Right atrium auricular region (tissue), 2 donors: ENCODE measurements at places on chromosomes 5 and 9. TPM values are rescaled to one million over a fixed set of nuclear protein-coding genes. Genes with fewer than 3 reads are reported as not detected.

Gene PPP3R2
- total RNA-seq: not detected

Gene TRIP13
- 0.20 TPM for total RNA-seq

Gene CLIC3
- total RNA-seq: 6.5 TPM

Gene ACOT12
- not detected for total RNA-seq

Gene MAMDC4
- total RNA-seq: 2.0 TPM

DNA sequence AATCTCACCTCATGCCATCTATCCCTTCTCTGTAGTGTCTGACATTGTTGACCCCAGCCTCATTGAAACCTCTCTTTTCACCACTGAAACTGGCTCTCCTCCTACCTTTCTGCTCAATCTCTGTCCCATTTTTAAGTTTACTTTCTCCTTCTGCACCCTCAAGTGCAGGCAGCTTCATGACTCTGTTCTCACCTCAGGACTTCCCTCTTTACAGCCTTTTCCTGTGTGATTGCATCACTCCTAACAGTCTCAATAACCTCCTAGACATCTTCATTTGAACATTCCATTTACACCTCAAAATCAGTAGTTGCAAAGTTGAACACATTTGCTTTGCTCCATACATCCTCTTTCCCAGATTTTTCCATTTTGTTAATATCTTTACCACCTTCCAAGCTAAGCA lies 172.1 kb downstream of the RASEF start:
- H3K36me3 ChIP-seq: no peaks in the 10 kb centered on the region
- no peak overlapping the region for H3K27ac ChIP-seq
- H3K4me1 ChIP-seq: no peaks in the 10 kb centered on the region
- H3K27me3 ChIP-seq: no peaks in the 10 kb centered on the region
- no peak overlapping the region for H3K4me3 ChIP-seq

DNA sequence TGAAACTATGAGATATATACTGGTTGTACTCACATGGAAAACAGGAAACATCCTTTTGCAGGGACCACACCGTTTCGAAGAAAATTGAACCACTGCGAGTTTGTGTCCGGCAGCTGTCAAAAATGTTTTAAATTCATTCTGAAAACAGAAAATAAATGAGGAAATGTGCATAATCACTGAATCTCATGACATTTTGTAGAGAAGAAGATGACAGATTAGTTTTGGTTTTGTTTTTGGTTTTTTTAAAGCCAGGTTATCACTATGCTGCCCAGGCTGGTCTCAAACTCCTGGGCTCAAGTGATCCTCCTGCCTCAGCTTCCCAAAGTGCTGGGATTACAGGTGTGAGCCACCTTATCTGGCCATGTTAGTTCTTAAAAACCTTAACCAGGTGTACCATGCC lies 3.5 kb downstream of the TXNDC8 start:
- no peaks in the 10 kb centered on the region for H3K4me1 ChIP-seq
- H3K27ac ChIP-seq: no peak overlapping the region
- no peak overlapping the region for H3K4me3 ChIP-seq

GRCh38 chr5:138574744-138575193 lies 432 bp downstream of the HSPA9 start:
- H3K27me3 ChIP-seq: no peaks in the 10 kb centered on the region
- H3K4me3 ChIP-seq: peak overlapping the region; percentile 94
- H3K4me1 ChIP-seq: peaks cover 18% of the 10 kb centered on the region
- H3K27ac ChIP-seq: peak overlapping the region; percentile 99
- no peak for DNase-seq

DNA sequence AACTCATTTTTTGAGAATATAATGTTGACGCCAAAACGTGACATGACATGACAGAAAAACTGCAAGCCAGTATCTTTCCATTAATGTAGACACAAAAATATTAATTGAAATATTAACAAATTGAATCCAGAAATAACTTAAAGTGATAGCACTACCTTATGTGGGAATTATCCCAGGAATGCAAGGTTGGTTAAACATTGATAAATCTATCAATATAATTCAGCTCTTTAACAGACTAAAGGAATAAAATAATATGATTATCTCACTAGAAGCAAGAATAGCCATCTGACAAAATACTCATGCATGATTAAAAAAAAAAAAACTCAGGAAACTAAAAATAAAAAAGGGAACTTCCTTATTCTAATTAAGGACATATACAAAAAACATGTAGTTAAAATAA lies 6.8 kb downstream of the ZNF510 start:
- H3K27ac ChIP-seq: no peak overlapping the region
- peaks cover 85% of the 10 kb centered on the region for H3K36me3 ChIP-seq
- no peaks in the 10 kb centered on the region for H3K27me3 ChIP-seq
- no peak for DNase-seq
- H3K4me1 ChIP-seq: no peaks in the 10 kb centered on the region

GRCh38 chr9:134328841-134329575 lies 2.8 kb downstream of the RXRA start:
- peak overlapping the region; percentile 73 for H3K4me3 ChIP-seq
- H3K36me3 ChIP-seq: no peaks in the 10 kb centered on the region
- H3K4me1 ChIP-seq: no peaks in the 10 kb centered on the region
- no peaks in the 10 kb centered on the region for H3K27me3 ChIP-seq
- H3K27ac ChIP-seq: peak overlapping the region; percentile 88

DNA sequence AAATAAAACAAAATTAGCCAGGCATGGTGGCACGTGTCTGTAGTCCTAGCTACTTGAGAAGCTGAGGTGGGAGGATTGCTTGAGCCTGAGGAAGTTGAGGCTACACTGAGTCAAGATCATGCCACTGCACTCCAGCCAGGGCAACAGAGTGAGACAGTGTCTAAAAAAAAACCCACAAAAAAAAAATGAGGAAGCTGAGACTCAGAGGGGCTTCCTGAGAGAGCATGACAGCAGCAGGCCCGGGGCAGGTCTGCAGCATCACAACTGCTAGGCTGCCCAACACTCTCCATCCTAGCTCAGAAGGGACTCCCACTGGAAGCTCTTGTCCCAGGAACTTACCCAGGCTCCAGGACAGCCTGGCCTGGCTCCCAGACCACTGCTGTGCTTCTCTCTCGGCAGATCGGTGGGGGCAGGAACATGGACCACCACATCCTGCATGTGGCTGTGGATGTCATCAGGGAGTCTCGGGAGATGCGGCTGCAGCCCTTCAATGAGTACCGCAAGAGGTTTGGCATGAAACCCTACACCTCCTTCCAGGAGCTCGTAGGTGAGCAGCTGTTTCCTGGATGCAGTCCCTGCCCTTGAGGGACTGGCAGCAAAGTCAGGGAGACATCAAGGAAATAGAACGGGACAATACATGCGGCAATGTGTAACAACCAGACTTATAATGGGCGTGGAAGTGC lies 19.1 kb downstream of the PTGS1 start:
- H3K4me3 ChIP-seq: no peak overlapping the region
- DNase-seq: peak; percentile 44
- no peaks in the 10 kb centered on the region for H3K36me3 ChIP-seq
- peaks cover 12% of the 10 kb centered on the region for H3K4me1 ChIP-seq

- DNase-seq: no peak
- peak overlapping the region; percentile 84 for H3K4me3 ChIP-seq
- no peaks in the 10 kb centered on the region for H3K36me3 ChIP-seq
Observed at GRCh38 chr9:95508242-95508967, 8.4 kb downstream of the PTCH1 start.

- H3K4me3 ChIP-seq: no peak overlapping the region
- H3K4me1 ChIP-seq: no peaks in the 10 kb centered on the region
- H3K36me3 ChIP-seq: no peaks in the 10 kb centered on the region
- no peak overlapping the region for H3K27ac ChIP-seq
Observed at GRCh38 chr9:115333277-115334070, 215.5 kb upstream of the TNC start.

- H3K27ac ChIP-seq: no peak overlapping the region
- H3K4me3 ChIP-seq: no peak overlapping the region
- H3K27me3 ChIP-seq: no peaks in the 10 kb centered on the region
- no peak for DNase-seq
- no peaks in the 10 kb centered on the region for H3K4me1 ChIP-seq
Observed at GRCh38 chr9:8189881-8190280, 390.3 kb upstream of the DMAC1 start.

DNA sequence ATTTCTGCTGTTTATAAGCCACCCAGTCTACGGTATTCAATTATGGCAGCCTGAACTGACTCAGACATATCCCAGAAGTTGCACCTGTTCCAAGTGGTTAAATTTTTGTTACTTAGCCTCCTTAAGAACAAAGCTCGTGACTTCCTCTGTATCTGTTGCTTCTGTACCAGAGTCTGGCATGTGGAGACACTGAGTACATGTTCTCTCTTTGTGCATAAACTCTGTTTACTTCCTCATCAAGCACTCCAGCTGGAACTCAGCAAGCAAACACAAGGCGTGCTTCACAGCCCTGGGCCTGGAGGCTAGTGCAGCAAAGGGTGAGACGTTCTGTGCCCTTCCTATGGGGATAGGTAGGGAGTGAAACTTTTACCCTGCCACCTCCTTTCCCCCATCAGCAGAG lies 19.0 kb downstream of the C9orf152 start:
- no peaks in the 10 kb centered on the region for H3K27me3 ChIP-seq
- no peaks in the 10 kb centered on the region for H3K36me3 ChIP-seq
- DNase-seq: no peak
- H3K4me3 ChIP-seq: no peak overlapping the region
- peak overlapping the region; percentile 43 for H3K27ac ChIP-seq

DNA sequence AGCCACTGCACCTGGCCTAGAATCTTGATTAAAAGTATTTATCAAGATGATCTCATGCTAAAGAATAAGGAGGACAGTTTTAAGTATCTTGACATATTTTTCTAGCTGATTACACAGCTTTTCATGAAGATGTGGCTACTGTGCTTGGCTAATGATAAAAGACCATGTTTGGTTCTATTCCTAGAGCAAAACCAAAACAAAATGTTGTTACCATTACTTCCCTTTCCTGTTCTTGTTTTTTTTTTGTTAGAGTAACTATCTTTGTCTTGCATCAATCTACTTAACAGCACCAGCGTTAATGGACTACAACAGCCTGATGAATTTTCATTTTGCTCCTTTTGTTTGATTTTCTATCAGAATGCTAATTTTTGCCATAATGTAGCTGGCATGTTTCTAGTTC lies 86.2 kb upstream of the DHFR start:
- peaks cover 15% of the 10 kb centered on the region for H3K36me3 ChIP-seq
- no peak overlapping the region for H3K27ac ChIP-seq
- no peaks in the 10 kb centered on the region for H3K27me3 ChIP-seq
- no peak for DNase-seq
- no peaks in the 10 kb centered on the region for H3K4me1 ChIP-seq

DNA sequence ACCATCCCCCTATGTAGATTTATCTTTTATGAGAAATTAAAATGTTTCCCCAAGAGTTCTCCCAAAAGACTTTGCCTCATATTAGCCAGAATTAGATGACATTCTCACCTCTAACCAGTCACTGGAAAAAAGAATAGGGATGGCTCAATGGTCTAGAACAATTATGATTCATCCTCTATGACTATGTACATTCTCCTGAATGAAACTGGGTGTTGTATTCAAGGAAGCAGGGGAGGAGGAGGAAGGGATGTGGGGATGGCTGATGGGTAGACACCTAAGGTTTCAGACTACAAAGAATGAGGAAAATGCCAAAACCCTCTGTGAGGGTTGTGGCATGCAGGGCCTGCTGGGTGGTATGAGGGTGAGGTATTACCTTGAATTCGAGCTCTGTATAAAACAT lies 49.5 kb upstream of the BRINP1 start:
- no peak for DNase-seq
- H3K36me3 ChIP-seq: no peaks in the 10 kb centered on the region
- H3K4me3 ChIP-seq: no peak overlapping the region
- no peaks in the 10 kb centered on the region for H3K27me3 ChIP-seq
- no peak overlapping the region for H3K27ac ChIP-seq
- no peaks in the 10 kb centered on the region for H3K4me1 ChIP-seq

- H3K27me3 ChIP-seq: no peaks in the 10 kb centered on the region
- H3K27ac ChIP-seq: no peak overlapping the region
- no peaks in the 10 kb centered on the region for H3K36me3 ChIP-seq
- DNase-seq: no peak
- peaks cover 5% of the 10 kb centered on the region for H3K4me1 ChIP-seq
Observed at GRCh38 chr5:79562351-79563246, 48.7 kb upstream of the HOMER1 start.

DNA sequence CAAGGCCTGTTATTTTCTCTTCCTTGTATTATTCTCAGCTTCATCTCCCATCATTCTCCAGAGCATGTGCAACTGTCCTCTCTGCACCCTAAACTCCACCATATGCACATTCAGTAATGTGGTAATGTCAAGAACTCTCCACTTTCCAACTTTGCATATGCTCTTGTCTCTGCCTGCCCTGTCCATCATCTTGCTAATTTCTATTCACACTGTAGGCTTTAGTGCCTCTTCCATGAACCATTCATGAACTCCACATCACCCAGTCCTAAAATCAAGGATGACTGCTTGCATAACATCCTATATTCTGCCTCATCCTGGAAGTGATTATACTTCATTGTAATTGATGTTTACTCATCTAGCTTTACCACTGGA lies 354.8 kb downstream of the PDE4D start:
- H3K27me3 ChIP-seq: no peaks in the 10 kb centered on the region
- H3K4me1 ChIP-seq: no peaks in the 10 kb centered on the region
- H3K27ac ChIP-seq: no peak overlapping the region
- no peaks in the 10 kb centered on the region for H3K36me3 ChIP-seq

DNA sequence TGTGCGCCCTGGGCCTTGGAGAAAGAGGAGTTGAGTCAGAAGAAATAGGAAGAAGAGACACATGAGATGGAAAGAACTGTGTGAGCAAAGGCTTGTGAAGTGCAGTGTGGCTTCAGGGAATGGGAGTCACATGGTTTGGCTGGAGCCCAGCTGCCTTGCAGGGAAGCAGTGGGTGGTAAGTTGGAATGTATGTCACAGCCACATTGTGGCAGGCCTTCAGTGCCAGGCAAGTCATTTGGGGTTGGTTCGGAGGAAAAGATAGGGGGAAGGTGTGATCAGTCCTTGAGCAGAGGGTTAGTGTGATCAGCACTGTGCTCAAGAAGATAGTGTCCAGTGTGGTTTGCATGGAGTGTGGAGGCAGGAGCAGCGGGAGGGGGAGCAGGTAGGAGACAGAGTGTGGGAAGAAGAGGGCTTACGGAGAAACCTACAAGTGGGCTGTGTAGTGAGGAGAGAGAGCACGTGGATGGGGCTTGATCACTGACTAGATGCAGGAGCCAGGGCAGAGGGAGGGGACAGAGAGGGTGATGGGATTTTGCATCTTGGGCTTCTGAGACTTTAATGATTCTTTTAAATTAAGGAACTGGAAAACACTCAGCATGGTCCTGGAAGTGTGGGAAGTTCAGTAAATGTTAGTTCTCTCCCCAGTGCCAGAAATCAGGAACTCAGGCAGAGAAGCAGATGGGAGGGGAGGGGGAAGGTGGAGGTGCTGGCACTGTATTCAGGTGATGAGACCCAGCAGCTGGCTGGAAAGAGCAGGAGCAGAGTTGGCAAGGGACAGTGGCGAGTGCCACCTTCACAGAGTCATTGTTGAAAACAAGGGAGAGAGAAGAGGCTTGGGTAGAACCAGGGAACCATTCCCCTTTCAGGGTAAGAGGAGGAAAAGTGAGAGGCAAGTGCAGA lies 46.6 kb downstream of the ARHGAP26 start:
- H3K27me3 ChIP-seq: no peaks in the 10 kb centered on the region
- no peak overlapping the region for H3K4me3 ChIP-seq
- DNase-seq: no peak

DNA sequence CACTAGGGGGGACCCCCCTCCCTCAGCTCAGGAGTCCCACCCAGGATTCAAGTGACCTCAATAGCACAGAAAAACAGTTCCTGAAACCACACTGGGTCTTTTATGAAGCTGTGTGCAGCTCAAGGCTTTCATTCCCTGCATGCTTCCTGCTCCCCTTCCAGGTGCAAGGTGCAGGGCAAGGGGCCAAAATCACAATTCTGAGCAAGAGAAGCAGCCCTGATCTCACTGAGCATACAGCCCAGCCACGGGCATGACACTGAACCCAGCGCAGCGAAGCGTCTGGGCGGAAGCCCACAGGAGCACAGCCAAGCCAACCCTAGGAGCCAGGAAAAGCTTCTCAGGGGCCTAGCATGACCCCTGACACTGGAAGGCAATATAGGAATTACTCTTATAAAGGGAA lies 62.9 kb downstream of the IRX2 start:
- DNase-seq: no peak
- no peak overlapping the region for H3K4me3 ChIP-seq
- H3K36me3 ChIP-seq: no peaks in the 10 kb centered on the region
- H3K4me1 ChIP-seq: no peaks in the 10 kb centered on the region
- no peaks in the 10 kb centered on the region for H3K27me3 ChIP-seq
